ENCODE measurements at places on chromosomes 5 and 9. TPM values are rescaled to one million over a fixed set of nuclear protein-coding genes. Genes with fewer than 3 reads are reported as not detected.

- no peak for DNase-seq
Observed at GRCh38 chr5:36416605-36417004, 114.9 kb upstream of the RANBP3L start.

GRCh38 chr9:72958485-72959281 is 5.8 kb upstream of the ALDH1A1 start:
- no peak for DNase-seq

GRCh38 chr5:108054349-108054748 is 327.5 kb downstream of the FBXL17 start:
- DNase-seq = no peak

DNA sequence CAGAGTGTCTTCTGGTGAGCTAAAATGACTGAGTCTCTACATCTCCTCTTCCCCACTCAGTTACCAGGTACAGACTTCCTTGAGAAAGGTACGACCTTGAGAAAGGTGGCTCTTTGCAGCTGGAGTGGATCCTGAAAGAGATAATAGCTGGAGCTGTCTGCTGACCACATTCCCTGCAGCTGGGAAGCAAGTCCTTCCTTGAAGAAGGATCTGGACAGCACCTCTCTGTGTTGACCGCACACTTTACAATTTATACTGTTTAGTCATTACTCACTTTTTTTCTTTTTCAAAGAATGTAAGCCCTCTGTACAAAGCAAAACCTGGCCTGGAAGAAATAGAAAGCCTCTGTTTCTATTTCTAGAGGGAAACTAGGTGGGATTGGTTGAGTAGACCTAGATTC is 148.8 kb downstream of the MACIR start:
- no peak for DNase-seq

DNA sequence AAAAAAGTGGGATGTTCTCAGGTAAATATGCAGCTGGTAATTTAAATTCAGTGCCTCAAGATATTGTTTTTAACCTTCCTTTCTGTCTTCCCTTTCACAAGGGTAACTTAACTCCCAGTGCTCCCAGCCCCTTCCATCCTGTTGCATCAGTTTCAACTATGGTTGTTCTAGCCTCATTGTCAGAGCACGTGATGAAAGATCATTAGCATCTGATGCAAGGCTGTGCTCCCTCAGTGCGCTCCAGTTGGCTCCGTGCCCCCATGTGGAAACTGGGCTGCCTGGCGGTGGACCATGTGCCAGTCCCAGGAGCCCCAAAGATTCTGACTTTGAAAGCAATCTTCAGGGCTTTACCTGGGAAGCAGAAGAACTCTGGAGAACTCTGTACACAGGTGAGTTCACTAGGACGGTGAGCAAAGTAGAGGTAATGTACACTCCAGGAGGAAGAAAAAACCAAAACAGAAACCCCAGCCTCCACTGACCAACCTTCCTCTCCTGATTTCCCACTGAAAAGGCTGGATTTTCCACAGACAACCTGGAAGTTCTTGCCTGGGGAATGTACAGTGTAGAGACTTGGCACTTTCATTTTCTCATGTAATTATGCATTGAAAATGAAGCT is 96.9 kb downstream of the SLC1A3 start:
- DNase-seq = no peak

- no peak for DNase-seq
Observed at GRCh38 chr9:132410642-132411041, 631 bp downstream of the CFAP77 start.

GRCh38 chr9:84151640-84152039 is 171.0 kb downstream of the RMI1 start:
- no peak for DNase-seq

DNA sequence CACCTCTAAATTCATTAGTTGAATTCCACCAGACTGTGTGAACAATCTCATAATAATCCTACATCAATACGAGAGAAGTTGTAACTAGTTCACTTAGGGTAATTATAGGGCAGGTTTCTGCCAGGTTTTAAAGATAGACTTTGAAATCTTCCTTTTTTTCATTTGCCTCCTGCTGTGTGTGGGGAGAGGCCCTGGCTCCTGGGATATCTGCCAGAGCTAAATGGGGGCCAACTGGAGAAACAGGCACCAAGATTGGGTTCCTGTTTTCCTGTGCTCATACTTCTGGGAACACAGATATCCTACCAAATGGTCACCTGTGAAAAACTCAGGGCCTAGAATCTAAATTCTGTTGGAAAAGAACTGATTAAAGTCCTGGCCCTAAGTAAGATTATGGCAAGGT is 42.3 kb downstream of the SH3RF2 start:
- DNase-seq = peak; percentile 75

GRCh38 chr9:136941231-136942111 is 3.1 kb downstream of the FBXW5 start:
- DNase-seq = no peak

DNA sequence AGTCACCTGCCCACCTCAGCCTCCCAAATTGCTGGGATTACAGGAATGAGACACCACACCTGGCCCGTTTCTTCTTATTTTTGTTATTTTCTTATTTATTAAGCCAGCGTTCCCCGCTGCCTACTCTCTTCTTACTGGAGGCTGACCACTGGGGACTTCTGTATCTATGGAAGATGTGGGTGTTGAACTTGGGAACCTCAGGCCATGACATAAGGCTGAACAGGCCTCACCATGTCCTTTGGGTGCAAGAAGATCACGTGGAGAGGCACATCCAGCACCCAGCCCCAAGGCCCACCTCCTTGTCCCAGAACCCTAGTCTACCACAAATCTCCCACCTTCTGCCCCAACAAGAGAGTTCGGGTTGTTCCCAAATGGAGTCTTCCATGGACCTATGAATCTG is 59.4 kb upstream of the NEK6 start:
- DNase-seq = no peak

- DNase-seq = no peak
Observed at GRCh38 chr5:91641730-91642350, 258.7 kb upstream of the ARRDC3 start.

DNA sequence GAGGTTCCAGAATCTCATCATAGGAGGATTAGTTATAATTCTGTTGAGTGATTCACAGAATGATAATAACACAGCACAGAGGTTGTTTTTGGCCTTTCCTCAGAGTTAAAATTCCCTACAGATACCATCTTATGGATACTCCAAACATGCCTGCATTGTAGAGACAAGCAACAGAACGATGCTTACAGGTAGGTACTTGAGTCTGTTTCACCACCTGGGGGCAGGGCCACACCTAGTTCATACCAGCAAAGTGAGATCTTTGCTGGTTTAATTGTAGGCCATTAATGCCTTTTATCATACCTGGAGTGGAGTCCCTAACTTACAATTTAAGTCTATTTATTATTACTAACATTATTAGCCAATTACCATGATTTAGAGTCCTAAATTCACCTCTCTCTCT is 416.5 kb upstream of the TLE4 start:
- DNase-seq = no peak

DNA sequence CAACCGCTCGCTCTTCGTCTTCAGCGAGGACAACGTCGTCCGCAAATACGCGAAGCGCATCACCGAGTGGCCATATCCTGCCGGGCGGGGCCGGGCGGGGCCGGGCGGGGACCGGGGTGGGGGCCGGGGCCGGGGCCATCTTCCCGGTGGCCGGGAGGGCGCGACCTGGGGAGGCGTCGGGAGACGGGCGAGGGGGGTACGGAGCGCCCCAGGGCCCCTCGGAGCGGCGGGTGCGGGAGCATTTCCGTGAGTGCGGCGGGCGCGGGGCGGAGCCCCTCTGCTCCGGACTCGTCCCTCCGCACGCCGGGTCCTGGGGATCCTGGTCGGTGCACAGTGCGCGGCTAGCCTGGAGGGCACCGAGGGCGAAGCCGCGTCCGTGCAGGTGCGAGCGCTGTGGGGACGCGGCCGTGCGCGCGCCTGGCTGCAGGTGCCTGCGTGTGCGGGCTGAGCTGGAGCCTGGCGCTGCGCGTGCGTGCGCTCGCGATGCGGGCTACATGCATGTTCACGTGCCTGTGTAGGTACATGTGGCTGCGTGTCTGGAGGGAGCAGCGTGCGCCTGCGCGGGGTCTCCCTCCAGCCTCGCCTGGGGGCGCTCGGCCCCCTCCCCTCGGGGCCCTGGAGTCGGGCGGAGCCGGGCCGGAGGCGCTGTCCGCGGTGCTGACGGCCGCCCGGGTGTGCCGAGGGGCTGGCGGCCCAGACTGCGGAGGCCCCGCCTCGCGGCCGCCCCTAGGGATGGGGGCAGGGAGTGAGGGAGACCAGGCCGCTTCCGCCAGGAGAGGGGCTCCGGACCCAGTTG is 762 bp downstream of the CACNA1B start:
- DNase-seq = no peak

DNA sequence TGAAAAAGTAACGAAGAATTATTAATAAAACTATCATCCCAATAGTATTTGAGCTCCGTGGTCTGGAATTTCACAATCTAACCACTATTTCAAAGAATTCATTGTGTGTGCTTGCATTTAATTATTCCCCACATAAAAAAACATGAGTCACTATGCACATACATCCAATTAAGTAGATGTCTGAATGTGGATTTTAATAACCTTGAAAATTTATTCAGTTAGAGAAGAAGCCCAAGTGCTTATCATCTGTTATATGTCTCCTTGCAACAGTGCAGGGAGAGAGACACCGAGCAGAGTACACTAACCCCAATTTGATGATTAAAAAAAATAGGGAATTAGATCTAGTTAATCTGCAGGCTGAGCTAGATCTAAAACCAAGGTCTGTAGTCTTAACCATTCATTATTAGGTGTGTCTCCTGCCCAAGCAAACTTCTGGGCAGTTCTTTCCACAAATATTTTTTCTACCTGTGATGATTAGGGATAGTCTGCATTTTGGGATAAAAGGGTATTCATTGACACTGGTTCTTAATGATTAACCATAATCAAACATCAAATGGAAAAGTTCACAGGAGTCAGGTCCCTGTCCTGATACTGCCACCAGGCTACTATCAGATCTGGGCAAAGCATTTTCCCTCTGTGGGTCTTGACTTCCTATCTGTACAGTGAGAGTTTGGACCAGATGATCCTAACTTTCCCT is 164.2 kb downstream of the GRIA1 start:
- no peak for DNase-seq

- DNase-seq = no peak
Observed at GRCh38 chr5:142176255-142176654, 67.7 kb downstream of the NDFIP1 start.

- no peak for DNase-seq
Observed at GRCh38 chr5:172973931-172974330, 9.6 kb upstream of the ATP6V0E1 start.

The ZFP37 gene
- 2.8 TPM for total RNA-seq

The TMEM38B gene
- 12.6 TPM for total RNA-seq

The ACOT12 gene
- 0.75 TPM for total RNA-seq

The TIGD6 gene
- 6.5 TPM for total RNA-seq

The NSA2 gene
- total RNA-seq = 56.3 TPM

The ZBED3 gene
- 16.6 TPM for total RNA-seq

The FCN1 gene
- total RNA-seq = 2.0 TPM

The CTXN3 gene
- not detected for total RNA-seq

The LECT2 gene
- not detected for total RNA-seq

The SPATA31D4 gene
- not detected for total RNA-seq
